ENCODE measurements at places on chromosomes 6 and 20.

- peak; percentile 99 for DNase-seq
These were observed 31.4 kb downstream of the ACSS2 start for GRCh38 chr20:34907616-34908469.

DNA sequence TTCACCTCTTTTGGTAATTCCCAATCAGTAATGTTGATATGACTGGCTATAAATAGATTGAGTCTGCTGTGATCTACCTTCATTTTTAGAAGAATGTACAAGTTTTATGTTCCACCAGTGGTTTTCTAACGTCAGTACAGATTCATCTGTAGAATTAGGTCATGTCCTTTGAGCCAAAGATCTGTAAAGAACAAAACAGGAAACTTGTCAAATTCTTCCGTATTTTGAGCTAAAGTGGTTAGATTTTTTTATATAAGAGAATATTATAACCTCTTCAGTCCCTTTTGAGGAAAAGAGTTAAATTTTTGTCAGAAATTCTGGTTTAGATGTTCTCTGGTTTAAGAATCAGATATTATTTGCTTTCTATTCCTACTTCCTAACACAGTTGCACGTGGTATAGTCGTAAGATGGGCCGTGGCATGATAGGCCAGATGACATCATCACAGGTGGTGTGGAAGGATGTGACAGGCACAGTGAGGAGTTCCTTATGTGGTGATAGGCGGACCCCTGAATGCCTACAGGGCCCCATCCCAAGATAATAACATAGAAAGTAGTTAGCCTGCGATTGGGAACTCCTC lies 62.3 kb downstream of the SNX9 start:
- DNase-seq, result no peak

GRCh38 chr6:45606831-45607400 lies 229.2 kb upstream of the SUPT3H start:
- DNase-seq, result no peak

DNA sequence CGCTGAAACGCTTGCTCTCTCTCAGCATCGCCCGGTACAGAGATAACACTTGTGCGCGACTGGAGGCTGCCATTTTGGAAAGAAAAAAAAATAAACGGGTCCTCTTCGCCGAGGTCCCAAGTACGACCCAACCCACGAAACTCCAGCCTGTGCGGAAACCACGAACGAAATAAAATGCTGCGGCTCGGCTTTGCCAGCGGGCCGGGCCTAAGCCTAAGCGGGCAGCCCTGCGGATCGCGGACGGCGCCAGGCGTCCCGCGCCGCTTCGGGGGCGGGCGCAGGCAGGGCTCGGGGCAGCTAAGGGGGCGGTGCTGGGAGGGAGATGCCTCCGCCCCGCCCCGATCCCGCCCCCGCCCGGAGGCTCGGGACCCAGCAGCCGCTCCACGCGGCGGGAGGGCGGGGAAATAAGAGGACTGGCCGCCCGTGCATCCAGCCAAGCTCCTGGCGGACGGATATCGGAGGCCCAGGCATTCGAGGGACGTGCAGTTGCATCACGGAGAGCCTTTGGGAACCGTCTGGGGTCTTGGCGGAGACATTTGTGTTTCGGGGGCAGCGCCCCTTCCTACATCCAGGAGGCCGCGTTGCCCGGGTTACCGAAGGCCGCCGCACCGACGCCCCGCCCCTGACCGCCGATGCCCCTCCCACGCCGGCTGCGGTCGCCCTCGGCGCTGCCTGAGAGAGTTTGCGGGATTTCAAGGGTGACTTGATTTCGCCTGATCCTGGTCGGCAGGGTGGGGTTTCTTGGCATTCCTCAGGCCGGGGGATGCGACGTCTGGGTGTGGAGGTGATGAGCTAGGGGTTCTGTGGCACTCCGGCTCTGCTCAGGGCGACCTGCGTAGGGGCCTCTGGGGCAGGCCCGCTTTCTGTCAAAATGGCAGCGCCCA lies at the start of the genes FARS2 and LYRM4:
TSS of gene FARS2 (plus strand) at position 853 of the 884 bp plus-strand sequence.
TSS of gene LYRM4 (minus strand) at position 290 of the 884 bp plus-strand sequence. CDS start at position 73, 217 bp downstream.
- DNase-seq, result peak; percentile 87

DNA sequence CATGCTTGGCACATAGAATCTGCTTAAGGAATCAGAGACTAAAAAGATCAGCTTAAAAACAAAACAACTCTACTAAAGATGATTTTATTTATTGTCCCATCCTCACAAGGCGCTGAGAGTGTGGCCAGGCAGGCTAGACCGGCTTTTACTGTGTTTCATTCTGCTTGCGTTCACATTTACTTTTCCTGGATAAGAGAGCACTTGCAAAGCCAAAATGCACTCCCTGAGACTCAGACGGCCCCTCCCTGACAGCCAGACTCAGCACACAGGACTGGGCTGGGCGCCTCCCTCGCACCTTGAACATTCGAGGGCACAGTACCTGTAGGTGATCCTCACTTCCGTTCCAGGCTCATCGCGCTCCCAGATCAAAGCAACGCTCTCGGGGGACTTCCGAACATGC lies 10.2 kb downstream of the ACSS1 start:
- no peak for DNase-seq

Data from HT1080 (cell line).